ENCODE measurements at places on chromosomes 2 and 18. TPM values are rescaled to one million over a fixed set of nuclear protein-coding genes. Genes with fewer than 3 reads are reported as not detected.

Gene GAREM2
- total RNA-seq, result 49.3 TPM

Gene SLC25A12
- 30.4 TPM for total RNA-seq

Gene AKAIN1
- total RNA-seq, result 14.1 TPM

Gene EPHA4
- total RNA-seq, result 57.2 TPM

DNA sequence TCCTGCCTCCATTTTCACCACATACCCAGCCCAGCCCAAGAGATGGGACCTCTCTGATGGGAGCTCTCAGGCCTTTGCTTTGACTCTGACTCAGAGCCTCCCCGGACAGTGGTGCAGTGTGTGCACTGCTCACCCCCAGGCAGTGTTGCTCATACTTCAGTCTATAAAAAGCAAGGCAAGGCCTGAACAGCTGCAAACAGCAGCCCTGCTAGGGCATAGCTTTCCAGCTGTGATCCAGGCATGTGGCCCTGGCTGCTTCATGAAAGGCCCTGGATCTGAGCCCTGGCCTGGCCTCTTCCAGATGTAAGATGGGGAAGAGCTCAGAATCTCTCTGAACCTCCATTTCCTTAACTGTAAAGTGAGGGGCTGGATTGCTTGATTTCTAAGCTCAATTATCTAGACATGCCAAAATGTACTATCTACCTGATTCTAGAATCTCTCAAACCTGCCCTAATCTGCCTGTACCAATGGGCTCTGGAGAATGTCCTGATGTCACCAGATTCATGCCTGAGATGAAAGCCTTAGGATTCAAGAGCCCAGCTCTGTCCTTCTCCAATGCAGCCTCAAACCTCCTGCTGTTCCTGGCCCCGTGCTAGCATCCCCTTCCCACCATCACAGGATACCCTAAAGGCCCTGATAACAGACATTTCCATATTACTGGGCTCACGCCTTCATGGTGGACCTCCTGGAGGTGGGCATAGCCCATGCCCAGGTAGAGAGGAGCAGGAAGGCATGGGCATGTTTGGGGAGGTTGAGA is 206.9 kb downstream of the ARL4C start:
- no peak for DNase-seq

- no peak for DNase-seq
Measured at GRCh38 chr2:144374163-144374661, 145.7 kb downstream of the ZEB2 start.

DNA sequence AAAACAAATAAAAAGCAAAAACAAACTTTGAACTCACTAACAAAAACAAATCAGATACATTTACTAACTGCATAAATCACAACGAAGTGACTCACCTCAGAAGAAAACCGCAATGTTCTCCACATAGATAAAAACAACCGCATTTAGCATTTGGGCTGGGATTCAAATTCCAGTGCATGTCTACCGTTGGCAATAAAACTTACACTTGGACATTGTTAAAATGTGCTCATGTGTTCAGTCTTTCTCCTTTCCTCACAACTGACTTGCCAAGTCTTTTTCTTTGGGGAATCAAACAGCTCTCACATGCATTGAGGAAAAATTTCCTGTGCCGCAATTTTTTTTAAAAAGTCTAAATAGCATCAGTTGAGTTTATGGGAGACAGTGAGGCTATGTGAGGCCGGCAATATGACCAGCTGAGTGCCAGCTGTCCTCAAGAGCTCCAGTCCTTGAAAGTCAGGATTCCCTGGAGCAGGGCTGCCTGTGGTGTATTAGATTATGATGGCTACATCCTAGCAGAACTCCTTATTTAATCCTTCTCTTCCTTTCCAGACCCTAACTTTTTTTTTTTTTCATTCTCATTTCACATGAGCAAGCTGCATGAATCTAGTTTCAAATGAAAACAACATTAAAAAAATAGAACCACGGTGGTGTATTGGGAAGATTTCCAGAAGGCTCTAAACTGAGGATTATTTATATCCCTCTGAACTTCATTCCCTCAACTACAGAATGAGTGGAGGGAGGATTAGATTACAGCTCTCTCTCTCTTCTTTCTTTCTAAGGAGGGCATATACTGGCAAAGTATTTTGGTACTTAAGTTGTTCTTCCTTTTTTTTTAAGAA is 70.2 kb upstream of the MEIS1 start:
- DNase-seq, result peak; percentile 22

- DNase-seq, result no peak
Measured at GRCh38 chr2:144692661-144693060, 172.7 kb upstream of the ZEB2 start.

GRCh38 chr2:143125717-143126116 is 3.5 kb upstream of the ARHGAP15 start:
- no peak for DNase-seq

DNA sequence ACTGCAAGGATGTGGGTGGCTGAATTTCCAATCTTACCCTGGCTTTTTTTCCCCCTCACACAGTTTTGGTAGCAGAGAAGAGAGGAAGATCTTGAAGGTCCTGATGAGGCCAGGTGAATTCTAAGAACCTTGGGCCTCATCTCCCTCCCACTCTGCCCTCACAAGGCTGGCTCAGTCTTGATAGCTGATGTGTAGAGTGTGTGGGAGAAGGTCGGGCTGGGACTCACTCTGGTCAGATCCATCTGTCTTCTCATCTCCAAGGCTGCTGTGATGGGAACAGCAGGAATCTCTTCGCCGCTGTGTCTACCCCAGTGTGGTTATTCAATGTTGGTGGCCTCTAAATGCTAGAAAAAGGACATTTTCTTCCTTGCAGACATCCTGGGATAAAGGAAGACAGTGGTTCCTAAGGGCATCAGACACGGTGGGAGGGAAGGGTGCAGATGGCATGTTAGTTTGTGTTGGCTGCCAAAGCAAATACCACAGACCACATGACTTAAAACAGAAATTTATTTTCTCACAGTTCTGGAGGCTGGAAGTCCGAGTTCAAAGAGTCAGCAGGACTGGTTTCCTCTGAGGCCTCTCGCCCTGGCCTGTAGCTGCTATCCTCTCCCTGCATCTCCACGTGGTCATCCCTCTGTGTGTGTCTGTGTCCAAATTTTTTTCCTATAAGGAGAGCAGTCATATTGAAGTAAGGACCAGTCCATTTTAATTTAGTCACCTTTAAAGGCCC is 37.6 kb upstream of the MGAT4A start:
- no peak for DNase-seq

DNA sequence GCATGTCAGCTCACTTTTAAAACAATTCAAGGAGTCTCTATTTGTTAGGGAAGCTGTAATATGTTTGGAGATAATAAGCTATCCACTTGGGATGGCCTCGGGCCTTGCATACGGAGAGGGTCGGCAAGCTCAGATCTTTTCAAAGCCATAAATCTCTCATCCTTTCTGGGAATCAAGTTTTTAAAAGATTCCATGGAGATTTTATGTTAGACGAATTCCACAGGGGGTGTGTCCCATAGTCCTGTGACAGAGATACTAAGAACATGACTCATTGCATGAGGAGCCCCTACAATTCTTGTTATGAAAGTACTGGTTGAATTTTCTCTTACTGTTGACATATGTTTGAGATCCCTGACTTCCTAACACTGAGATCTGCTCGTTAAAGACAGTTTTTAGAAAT is 108.7 kb downstream of the FEZ2 start:
- no peak for DNase-seq

DNA sequence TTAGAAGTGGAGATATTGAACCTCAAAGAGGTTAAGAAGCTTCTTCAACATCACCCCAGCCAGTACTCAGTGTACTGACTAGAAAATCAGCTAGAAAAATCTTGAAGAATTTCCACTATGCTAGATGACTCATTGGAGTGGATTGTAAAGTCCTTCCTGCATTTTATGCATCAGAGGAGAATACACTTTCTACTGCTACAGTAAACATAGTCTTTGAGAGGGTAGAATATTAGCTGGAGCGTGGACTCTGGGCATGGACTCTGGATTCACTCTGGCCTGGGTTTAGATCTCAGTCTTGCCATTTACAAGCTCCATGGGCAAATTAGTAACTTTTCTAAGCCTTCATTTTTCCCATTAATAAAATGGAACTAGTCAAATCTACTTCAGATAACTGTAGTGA is 215.9 kb downstream of the IRS1 start:
- no peak for DNase-seq

- DNase-seq, result peak; percentile 58
Measured at GRCh38 chr18:35355140-35355618, 11.0 kb upstream of the ZNF24 start.

DNA sequence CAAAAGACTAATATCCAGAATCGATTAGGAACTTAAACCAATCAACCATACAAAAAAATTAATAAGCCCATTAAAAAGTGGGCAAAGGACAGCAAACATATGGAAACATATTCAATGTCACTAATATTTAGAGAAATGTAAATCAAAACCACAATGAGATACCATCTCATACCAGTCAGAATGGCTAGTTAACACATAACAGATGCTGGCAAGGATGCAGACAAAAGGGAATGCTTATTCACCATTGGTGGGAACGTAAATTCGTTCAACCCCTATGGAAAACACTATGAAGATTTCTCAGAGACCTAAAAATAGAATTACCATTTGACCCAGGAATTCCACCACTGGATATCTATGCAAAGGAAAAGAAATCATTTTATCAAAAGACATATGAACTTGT is 468.2 kb upstream of the ST6GAL2 start:
- DNase-seq, result no peak

- no peak for DNase-seq
Measured at GRCh38 chr2:101219246-101219645, 33.4 kb upstream of the CNOT11 start.

DNA sequence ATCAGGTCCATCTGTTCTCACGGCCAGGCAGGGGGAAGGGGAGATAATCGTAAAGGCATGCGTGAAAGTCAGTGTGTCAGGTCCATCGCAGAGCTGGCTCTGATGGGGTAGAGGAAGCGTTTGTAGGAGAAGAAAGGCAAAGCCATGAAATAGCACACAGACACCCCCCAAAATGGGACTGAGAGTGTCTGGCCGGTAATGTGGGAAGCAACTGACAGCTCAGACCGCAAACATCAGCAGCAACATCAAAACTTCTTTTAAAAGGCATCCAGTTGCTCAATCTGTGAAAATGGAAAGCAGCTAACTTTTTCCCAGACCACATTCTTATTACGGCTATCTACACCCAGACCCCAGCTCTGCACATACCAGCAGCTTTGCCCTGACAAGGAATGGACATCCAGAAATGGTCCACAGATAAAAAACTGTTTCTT is 232.6 kb downstream of the EN1 start:
- no peak for DNase-seq

- DNase-seq, result no peak
Measured at GRCh38 chr2:63650756-63651155, 62.0 kb downstream of the MDH1 start.

DNA sequence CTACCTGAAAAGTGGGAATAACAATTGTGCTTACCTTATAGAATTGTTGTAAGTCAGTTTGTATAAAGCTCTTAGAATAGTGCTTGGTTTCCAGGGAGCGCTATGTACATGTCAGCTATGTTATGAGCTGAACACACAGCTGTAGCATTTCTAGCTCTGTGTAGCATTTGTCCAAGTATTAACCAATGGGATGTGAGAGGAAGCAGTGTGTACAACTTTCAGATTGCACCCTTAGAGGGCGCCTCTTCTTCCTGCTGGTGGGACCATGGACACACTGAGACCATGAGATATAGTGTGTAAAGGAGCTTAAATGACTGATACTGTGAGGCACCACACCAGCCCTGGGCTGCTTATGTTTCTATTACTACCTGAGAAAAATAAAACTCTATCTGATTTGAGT is 380.2 kb downstream of the LNPK start:
- no peak for DNase-seq

DNA sequence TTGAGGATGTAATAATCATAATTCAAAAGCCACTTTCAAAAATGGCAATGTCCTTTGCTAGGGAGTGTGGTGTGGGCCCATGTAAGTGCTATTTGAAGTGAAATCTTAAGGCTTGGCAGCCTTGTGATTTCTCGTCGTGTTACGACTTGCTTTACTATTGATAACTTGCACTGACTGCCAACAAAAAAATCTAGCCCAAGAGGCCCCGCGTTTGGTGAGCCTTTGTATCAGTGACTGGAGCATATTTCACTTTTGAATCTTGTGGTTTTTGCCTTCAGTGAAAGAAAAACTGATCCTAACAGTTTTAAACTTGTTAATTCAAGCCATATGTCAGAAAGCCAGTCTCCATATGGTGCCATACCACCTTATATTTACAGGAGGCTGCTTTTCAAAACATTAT is 248.0 kb downstream of the TMEM182 start:
- DNase-seq, result no peak

GRCh38 chr18:23835506-23835905 is 146.3 kb downstream of the LAMA3 start:
- no peak for DNase-seq
